ENCODE measurements at places on chromosomes 4 and X.

- peak; percentile 30 for DNase-seq
These were observed 1040.0 kb downstream of the FAT4 start for GRCh38 chr4:126354784-126355183.

GRCh38 chr4:37370052-37370451 is 125.5 kb downstream of the NWD2 start:
- no peak for DNase-seq

GRCh38 chr4:186347743-186348142 is 81.8 kb downstream of the F11 start:
- DNase-seq, result no peak

DNA sequence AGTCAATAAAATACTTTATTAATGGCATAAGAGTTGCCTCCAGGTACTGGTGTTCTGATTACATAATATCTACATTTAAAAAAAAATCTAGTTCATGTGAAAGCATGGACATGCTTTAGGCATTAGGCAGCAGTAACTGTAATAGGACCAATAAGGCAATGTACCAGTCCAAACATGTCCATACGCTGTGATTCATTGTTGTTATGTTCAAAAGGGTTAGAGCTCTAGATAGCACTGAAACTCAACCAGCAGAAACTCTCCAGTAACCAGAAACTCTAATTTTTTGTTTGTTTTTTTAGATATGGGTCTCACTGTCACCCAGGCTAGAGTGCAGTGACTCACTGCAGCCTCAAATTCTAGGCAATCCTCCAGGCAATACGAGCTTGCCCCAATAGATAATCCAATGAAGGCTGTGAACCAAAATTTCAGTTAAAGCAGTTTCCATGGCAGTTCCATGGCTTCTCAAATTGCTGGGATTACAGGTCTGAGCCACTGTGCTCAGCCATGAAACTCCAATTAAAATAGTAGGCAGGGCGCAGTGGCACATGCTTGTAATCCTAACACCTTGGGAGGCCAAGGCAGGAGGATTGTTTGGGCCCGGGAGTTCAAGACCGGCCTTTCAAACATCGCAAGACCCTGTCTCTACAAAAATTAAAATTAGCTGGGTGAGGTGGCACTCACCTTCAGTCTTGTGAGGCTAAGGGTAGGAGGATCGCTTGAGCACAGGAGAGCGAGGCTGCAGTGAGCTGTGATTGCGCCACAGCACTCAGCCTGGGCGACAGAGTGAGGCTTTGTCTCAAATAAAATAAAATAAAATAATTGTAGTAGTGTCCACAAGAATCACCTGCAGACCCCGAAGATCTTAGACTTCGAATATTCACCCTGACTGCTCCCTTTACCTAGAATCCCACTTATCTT is 36.3 kb downstream of the MGARP start:
- peak; percentile 97 for DNase-seq

GRCh38 chrX:136794080-136794479 is 13.3 kb upstream of the ARHGEF6 start:
- DNase-seq, result no peak

GRCh38 chrX:41087201-41087600 is 2.0 kb downstream of the USP9X start:
- no peak for DNase-seq

DNA sequence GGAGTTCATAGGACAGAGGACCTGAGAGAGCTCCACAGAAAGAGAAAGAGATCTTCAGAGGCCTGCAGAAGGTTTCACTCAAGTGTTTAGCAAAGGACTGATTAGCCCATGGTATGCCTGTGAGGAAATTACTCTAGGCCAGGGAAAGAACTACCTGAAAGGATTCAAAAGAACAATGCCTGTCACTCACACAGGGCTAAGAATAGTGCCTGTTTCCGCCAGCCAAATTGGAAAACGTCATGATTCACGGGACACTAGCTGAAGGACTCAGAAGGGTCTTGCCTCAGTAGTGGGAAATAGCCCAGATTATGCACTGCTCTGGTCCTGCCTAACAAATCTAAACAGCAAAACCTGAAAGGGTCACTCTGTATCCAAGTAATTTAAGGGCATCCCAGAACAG is 21.1 kb downstream of the SYTL4 start:
- DNase-seq, result no peak

DNA sequence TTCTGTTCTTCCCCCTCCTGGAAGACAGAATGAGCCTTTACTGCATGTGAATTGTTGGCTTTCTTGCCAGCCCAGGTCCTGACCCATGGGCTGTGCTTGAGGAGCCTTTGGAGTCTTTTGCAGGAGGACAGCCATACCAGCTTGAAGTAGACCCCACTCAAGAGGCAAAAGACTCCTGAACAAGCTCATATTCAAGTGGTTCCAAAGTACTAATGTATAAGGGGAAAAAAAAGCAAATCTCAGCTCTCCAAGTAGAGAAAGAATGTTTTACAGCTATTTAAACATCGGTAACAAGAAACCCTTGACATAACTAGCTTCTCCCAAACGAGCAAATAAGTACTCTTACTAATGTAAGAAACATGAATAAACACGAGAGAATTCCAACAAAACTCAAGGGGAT is 174.9 kb upstream of the MXRA5 start:
- peak; percentile 14 for DNase-seq

- DNase-seq, result peak; percentile 82
These were observed 151.3 kb upstream of the TTC29 start for GRCh38 chr4:147096667-147097604.

- no peak for DNase-seq
These were observed 53.8 kb downstream of the PACRGL start for GRCh38 chr4:20754036-20754435.

DNA sequence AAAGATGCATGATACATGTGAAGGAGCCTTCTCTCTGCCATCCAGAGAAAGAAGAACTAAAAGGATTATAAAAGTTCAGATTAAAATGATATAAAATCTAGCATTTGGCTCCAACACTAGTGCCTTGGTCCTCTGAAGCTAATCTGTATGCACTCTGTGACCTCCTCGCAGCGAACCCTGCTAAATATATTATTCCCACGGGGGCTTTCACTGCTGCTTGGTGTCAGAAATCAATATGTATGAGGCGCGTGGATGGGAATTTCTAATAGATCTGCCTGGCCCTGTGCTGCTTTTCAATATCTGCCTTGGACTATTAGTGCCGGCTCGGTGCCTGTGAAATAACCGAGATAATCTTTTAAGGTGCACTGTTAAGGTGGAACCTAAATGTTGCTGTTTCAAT is 69.7 kb downstream of the CXXC4 start:
- no peak for DNase-seq

- DNase-seq, result peak; percentile 81
These were observed 5.0 kb downstream of the UVSSA start for GRCh38 chr4:1351854-1352566.

- DNase-seq, result peak; percentile 89
These were observed 7.1 kb upstream of the TLR2 start for GRCh38 chr4:153676984-153677383.

- DNase-seq, result peak; percentile 79
These were observed 152.0 kb upstream of the FTHL17 start for GRCh38 chrX:31223817-31224216.

GRCh38 chr4:143289370-143289769 is 47.3 kb upstream of the GAB1 start:
- DNase-seq, result no peak
